ENCODE measurements at places on chromosomes 6 and 20.

DNA sequence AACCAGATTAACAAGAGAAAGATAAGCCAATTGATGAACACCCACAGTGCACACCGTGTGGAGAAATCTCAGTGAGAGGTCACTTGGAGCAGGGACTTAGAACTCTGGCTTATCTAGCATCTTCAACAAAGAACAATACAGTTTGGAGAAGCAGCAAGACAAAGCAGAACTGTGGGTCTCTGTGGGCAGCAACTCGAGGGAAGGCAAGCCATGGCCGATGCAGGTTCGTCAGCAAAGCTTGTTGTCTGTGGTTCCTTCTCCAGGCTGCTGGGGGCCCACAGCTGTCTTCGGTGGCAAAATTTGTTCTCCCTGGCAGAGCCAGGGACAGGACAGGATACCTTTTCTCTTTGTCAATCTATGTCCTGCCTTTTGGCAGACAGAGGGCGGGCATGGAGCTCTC lies 22.1 kb downstream of the RPP40 start:
- no peak for DNase-seq

GRCh38 chr6:36327226-36327918 lies 9.3 kb downstream of the BNIP5 start:
- no peak for DNase-seq

DNA sequence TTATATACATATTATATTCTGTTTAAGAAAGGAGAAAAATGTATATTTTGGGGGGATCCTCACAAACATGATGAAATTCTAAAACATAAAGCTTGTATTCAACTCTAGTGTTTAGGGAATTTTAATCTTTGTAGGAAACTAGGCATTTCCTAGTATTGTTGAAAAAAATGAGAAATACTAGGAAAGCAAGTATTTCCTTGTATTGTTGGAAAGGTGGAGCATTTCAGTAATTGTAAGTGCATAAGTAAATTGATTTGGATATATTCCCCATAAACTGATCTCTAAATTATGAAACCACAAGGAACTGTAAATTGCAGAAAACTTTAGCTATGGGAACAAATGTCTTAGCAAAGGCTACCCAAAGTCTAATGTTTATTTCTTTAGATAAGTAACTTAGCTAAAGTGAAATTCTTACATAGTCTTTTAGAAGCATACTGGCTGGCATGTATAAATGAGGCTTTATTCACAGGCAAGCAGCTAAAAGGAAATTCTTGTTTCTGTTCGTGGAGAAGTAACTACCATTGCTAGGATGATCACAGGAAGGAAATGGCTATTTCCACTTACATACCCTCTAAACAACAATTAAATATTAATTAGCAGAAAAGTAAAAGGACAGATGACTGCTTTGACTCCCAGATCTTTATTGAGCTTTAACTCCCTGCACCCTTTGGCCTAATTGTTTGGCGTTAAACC lies 19.9 kb upstream of the NRN1 start:
- DNase-seq, result no peak

- DNase-seq, result no peak
These were observed 196.1 kb upstream of the RUNX2 start for GRCh38 chr6:45132059-45132458.

DNA sequence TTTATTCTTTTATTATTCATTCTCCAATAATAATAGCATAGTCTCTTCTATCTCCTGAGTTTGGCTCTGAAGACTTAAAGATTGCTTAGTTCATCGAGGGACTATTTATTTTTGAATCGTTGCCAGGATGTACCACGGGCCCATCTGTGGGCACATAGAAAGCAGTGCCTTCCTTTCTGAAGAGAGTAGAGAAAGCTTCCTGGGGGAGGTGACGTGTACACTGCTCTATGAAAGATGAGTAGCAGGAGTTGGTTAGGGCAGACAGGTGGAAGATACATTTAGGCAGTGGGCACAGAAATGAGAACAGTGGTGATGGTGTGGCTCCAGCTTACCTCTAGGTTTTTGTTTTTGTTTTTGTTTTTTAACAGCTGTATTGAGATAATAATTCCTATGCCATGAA lies 98.4 kb downstream of the CDKAL1 start:
- DNase-seq, result no peak

DNA sequence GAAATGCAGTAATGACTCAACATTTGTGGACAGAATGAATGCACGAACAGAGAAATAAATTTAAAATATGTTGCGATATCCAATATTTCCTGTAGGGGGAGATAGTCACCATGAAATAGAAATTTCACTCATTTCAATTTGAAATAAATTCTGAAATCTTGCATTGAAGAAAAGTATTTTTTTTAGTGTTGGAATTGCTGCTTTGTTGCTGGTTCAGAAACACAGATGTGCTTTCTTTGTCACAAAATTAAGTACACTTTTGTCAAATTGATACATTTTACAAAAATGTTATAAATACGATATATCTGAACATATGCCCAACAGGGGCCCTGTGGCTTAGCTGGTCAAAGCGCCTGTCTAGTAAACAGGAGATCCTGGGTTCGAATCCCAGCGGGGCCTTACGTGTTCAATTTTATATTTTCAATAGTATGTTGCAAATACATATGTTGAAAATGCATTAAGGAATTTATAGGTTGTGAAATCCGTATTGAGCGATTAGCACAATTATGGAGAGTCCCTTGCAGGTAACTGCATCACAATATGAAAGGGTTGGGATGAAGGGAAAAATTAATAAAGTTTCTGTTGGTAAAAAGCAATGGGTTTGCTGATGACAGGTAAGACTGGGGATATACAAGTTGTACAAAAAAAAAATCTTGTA lies 85.4 kb upstream of the PRSS16 start:
- no peak for DNase-seq

DNA sequence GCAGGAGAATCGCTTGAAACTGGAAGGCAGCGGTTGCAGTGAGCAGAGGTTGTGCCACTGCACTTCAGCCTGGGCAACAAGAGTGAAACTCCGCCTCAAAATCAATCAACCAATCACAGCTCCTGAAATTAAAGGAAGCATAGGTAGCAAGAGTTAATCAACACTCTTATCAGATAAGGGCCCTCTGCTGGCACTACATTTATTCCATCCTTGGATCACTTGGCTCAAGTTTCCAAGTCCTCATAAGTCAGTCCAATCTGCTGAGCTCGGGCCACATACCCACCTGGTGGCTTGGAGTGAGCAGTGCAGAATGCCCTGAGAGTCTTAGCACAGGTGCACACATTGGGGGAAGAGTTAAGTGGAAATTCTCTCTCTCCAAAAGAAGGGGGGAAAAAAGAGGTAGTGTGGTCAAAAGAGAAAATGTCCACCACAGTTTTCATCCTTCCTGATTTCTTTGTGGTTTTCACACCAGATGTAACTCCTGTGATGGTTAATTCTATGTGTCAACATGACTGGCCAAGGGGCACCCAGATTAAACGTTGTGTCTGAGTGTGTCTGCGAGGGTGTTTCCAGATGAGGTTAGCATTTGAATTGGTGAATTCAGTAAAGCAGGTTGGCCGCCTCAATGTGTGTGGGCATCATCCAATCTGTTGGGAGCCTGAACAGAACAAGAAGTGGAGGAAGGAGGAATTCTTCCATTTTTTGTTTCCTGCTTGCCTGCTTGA lies 14.2 kb upstream of the FAM8A1 start:
- DNase-seq, result no peak

DNA sequence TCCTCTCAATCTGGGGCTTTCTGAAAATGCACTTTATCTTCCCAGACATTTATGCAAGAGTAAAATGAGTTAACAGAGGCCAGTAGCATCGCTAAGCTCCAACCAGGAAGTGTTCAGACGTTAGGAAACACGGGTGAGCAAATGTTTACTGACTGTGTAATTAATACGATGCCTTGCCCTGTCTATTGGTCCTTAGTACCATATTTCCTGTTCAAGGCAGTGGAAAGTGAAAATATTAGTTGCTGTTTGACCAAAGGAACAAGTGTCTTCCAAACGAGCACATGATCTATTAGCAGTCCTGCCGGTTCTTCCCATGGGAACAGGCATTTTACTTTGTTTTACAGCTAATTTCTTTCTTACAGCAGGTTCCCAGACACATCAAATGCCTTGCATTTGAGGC lies 311.1 kb upstream of the JAG1 start:
- no peak for DNase-seq

DNA sequence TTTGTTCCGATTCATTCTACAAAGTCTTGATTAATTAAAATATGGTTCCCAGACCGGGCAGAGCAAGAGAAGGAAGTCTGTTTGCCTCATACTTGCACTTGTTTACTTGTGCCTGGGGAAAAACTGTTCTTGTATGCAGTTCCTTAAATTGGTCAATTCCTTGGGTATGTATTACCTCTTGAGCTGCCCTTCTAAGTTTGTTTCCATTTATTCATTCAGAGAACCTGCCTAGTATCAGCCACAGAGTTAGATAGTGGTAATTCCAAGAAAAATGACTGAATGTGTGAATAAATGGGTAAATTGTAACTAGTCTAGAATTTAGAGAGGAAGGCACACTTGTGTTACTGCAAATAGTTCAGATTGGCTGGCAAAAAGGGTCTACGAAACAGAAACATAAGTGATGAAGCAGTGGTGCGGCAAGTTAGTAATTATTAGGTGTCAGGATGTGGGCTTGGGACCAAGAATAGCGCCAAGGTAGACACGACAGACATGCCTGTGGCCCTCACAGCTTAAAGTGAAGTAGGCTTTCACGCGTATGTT lies 525 bp upstream of the MAK start:
- DNase-seq, result no peak

GRCh38 chr6:32685603-32686002 lies 19.1 kb upstream of the HLA-DQB1 start:
- no peak for DNase-seq

DNA sequence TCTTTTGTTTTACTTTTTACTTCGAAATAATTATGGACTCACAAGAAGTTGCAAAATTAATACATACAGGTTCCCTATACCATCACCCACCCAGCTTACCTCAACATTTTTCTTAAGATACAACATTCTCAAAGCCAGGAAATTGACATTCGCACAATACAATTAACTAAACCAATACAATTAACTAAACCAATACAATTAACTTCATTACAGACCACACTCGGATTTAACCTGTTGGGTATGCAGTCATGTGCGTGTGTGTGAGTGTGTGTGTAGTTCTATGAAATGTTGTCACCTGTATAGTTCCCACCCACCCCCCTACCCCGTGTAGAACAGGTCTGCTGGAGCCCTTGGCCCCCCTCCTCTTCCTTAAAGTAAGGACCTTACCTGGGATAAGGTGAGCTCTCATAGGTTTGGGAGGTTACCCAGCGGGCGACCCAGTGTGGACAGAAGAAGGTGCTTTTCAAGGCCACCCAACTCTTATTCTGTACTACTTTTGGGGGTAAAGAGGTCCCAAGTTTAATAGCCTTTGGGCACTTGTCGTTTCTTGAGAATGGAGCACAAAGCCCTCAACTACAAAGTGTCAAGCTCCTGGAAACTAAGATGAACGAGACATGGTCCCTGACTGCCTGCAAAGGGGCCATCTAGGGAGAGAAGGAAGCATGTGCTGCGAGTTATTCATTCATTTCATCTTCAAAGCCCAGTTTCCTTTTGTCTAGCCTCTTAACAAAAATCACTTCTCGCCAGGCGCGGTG lies 544 bp upstream of the STK38 start:
- no peak for DNase-seq

DNA sequence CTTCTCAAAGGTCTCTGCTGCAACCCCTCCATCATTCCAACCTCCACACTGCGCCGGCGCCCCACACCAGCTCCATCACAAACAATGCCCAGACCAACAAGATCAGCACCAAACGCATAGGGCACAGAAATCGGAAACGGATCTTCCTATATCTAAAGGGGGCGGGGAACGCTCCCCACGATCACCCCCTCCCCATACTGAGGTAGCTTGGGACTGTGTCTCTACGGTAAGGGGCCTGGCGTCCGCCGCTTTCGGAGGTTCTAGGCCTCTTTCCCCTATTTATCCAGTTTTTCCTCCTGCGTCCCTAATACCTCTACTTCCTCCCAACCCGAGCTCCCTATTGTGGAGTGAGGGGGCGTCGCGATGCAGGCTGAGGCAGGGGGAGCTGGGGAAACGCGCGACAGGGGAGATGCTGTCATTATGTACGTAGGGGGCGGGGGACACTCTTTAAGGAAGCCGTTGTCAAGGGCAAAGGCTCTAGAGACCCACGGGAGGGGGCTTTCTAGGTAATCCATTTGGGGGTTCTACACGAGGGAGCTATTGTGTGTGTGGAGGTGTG lies 909 bp downstream of the DNAAF9 start:
- no peak for DNase-seq

GRCh38 chr6:43862925-43863324 lies 92.9 kb downstream of the VEGFA start:
- DNase-seq, result no peak

- no peak for DNase-seq
These were observed 27.6 kb upstream of the IFNGR1 start for GRCh38 chr6:137246791-137247202.

- no peak for DNase-seq
These were observed 951 bp upstream of the OLIG3 start for GRCh38 chr6:137494988-137495702.

GRCh38 chr6:14841901-14842421 lies 403.9 kb upstream of the JARID2 start:
- DNase-seq, result no peak

DNA sequence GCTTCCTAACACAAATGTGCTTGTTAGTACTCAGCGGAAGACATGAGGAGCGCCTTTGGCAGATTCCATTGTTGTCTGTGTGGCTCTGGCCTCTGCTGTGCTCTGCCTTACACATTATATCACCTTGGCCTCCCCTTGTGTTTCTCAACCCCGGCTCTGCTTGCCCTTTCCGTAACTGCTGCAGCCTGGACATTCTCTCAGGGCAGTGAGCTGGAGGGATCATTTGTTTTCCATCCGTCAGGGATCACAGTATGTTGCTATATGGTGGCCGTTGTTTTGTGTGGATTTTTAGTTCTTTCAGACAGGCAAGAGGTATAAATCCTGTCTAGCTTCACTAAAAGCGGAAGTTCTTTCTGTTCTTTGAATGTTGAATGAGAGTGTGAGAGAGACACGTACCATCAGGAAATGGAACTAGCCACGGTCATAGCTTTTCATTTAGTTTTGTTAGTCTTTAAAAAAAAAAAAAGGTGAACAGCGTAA lies 175.1 kb downstream of the JARID2 start:
- no peak for DNase-seq

- DNase-seq, result no peak
These were observed 1.4 kb upstream of the LEMD2 start for GRCh38 chr6:33790379-33790778.

DNA sequence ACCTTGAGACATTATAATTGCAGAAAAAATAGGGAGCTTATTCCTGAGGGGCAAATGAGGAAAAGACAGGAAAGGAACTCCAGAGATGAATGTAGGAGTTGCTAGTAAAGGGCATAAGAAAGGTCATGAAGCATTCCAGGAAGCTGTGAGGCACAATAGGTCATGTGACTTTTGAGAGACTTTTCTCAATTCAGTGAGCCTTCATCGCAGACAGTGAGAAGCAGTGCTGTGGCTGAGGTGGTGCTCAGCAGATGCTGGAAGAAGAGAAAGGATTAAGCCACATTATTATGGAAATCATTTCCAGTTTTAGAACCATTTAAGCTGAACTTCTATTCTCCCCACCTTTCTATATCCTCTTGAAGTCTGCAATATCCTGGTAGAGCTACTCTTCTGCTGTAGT lies 4.1 kb downstream of the SPTLC3 start:
- DNase-seq, result no peak

- no peak for DNase-seq
These were observed 15.4 kb upstream of the KIAA1755 start for GRCh38 chr20:38275815-38276550.

GRCh38 chr20:12207875-12208274 lies 290.2 kb downstream of the BTBD3 start:
- DNase-seq, result no peak

Measured in left ventricle myocardium superior (tissue), 1 donor.